Lower leg skin (tissue), 4 donors: ENCODE measurements at places on chromosomes 11 and 22. TPM values are rescaled to one million over a fixed set of nuclear protein-coding genes. Genes with fewer than 3 reads are reported as not detected.

FUT4 gene
- total RNA-seq = 1.3 TPM

- DNase-seq = no peak
These were observed 34.1 kb downstream of the HORMAD2 start for GRCh38 chr22:30114361-30114760.

- DNase-seq = no peak
These were observed 754.0 kb upstream of the FAT3 start for GRCh38 chr11:91470656-91471055.

DNA sequence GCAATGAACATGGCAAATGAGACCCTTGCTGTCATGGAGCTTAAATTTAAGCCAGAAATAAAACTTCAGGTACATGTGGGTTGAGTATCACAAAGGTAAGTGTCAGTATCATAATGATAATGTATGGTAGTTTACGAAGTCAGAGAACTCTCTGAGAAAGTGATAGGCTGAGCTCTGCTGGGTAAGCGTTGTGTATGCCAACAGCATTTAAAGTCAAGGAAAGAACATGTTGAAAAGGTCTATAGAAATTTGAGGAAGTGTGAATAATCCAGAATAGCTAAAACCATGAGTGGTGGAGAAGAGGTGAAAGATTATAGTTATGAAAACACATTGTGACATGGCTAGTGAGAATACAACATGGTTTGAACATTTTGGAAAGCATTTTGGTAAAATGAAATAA lies 17.4 kb upstream of the CTSC start:
- no peak for DNase-seq

GRCh38 chr11:68357568-68357967 lies 45.2 kb downstream of the LRP5 start:
- no peak for DNase-seq

DNA sequence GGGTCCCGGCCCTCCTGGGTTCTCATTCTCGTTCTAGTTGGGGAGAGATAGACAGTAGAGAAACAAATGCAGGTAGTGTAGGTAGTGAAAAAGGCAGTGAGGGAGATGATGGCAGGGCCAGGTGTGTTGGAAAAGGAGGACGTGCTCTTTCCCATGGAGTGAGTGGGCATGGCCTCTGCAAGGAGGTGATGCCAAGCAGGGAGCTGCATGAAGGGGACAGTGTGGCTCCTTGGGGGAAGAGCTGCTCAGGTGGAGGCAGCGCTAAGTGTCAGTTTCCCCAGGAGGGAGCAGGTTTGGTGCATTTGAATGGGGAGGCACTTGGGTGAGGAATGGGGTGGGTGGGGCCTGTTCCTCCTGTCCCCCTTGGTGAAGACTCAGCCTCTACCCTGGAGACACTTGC lies 22.2 kb downstream of the MCM5 start:
- no peak for DNase-seq

CACNA1I gene
- total RNA-seq = 0.13 TPM

DNA sequence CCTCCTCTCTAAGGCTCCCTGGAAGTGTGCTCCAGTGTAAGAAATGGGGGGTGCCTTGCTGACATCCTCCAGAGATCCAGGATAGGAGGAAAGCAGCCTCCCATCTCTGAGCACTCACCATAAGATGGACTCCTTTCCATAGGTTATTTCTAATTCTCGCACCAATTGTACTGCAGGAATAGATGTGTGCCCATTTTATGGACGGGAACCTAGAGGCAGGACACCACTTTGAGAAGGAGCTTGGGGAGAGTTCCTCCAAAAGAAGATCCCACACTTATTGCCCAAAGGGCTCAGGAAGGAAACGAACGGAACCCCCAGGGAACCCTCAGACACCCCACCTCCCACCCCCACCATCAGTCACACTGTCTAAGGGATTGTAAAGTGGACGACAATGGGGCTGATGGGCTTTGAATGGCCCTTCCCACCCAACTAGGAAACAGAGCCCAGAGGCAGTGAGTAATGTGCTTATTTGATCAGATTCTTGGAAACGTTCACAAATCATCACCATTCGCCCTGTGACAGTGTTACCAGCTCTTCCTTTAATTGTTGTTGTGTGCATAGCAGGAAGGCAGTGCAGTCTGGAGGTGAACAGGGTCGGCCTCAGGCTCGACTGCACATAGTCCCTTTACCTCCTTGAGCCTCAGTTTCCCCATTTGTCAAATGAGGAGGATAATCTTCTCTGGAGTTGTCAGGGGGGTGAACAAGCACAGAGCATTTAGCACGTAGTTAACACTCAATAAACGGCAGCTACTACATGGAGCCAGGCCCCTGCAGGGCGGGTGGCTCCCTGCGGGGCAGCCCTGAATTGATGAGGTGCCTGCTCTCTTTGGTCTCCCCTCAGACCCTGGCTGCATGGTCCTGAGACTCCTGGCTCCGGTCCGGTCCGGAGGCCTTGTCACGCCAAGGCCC lies 8.4 kb upstream of the MN1 start:
- DNase-seq = no peak

DNA sequence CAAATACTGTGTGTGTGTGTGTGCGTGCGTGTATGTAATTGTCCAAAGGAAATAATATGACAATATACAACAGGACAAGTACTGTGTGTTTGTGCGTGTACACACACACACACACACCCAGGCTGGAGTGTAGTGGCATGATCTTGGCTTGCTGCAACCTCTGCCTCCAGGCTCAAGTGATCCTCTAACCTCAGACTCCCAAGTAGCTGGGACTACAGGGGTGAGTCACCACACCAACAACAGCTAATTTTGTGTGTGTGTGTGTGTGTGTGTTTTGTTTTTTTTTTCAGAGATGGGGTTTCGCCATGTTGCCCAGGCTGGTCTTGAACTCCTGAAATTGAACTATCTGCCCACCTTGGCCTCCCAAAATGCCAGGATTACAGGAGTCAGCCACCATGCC lies 61.5 kb downstream of the NUP98 start:
- no peak for DNase-seq

MS4A6E gene
- not detected for total RNA-seq

DNA sequence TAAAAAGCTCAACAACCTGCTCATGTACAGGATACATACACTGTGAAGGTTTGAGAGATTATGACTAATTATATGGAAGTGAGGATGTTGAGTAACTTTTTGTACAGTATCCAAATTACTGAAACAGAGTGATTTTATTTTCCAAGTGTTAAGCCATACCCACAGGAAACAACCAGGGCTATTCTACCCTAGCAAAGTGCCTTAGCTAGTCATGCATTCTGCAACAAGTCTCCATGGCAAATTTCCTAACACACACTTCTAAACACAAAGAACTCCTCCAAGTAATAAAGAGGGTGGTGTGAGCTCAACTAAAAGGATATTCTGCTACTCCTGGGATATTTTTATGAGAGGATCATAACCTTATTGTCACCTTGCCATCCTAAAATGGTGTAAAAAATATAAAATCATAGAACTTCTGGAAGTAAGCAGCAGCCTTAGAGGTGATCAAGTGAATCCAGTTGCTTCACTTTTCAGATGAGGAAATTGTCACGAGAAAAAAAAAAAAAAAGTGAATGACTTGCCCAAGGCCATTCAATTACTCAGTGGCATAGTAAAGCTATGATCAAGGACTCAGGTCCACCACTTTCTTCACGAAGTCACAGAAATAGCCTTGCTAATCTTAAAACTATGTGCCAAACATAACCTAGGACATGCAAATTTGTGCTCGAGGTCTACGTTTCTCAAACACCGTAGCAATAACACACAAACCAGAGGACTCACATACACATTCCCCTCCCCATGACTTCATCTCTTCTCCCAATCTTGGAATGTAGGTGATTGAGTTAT lies 4.2 kb downstream of the LGR4 start:
- no peak for DNase-seq

GRCh38 chr11:110286298-110287040 lies 9.9 kb downstream of the RDX start:
- no peak for DNase-seq

GRCh38 chr11:43931717-43932039 lies 10.8 kb upstream of the C11orf96 start:
- DNase-seq = peak; percentile 31

GRCh38 chr22:46280999-46281623 lies 13.3 kb downstream of the TTC38 start:
- peak; percentile 85 for DNase-seq

DNA sequence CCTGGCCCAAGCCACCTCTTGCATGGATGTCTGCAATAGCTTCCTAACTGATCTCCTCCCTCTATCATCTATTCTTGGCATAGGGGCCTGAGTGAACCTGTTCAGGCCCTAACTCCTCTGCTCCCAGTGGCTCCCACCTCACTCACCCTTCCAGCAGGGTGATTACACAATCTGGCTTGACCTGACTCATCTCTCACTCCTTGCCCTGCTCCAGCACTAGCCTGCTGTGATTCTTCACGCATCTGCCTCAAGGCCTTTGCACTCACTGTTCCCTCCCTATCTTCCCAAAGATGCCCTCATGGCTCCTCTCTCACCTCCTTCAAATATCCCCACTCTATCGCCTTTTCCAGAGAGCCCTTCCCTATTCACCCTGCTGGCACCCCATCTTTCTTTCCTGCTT lies 10.5 kb downstream of the SCN4B start:
- DNase-seq = no peak

GRCh38 chr22:49393526-49393925 lies 434.1 kb downstream of the BRD1 start:
- no peak for DNase-seq

DNA sequence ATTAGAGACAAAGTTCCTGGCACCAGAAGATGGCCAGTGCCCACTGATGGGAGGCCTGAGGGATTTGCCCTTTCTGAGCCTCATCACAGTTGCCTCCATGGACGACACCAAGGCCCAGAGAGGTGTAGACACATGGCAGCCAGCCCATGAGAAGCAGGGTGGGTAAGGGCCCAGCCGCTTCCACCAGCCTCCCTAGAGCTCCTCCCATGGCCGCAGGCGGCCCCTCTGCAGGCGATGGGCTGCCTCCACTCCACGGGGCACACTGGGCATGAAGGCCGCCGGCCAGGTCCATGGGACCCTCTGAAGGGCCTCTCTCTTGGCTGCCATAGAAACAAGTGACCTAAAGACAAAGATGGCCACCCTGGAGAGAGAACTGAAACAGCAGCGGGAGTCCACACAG lies 14.5 kb downstream of the CCDC157 start:
- DNase-seq = no peak

GRCh38 chr22:50694099-50694605 lies 21.5 kb downstream of the SHANK3 start:
- no peak for DNase-seq
